BJ (cell line): ENCODE measurements at places on chromosomes 5 and 9. TPM values are rescaled to one million over a fixed set of nuclear protein-coding genes. Genes with fewer than 3 reads are reported as not detected.
A peak's percentile ranks its signal among the peaks of the same experiment; 100 is the strongest.

GRCh38 chr9:98536542-98537173 is 172.1 kb downstream of the GABBR2 start:
- DNase-seq, result no peak

DNA sequence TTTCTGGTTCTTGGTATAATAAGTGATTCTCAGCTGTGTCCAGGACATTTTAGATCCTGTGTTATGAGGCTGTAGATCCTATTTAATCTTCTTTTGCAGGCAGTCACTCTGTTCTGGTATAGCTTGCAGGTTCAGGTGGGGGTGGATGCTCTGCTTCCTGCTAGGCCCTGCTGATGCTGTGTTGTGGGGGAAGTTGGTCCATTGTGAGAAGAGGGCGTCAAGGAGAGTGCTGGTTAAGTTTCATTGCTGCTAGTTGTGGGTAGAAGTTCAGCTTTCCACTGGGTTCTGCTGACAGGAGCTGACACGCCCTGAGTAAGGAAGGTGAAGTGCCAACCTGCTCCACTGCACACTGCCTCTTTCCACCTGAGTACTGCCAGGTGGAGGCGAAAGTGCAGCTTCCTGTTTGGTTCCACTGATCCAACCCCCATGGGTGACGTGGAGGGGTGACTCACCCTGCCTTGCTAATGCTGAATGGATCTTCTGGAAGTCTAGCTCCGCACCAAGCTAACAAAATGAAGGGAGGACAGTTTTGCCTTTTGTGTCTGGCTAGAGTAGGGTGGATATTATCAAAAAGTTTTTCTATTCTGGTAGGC is 16.3 kb downstream of the NMRK1 start:
- DNase-seq, result no peak

DNA sequence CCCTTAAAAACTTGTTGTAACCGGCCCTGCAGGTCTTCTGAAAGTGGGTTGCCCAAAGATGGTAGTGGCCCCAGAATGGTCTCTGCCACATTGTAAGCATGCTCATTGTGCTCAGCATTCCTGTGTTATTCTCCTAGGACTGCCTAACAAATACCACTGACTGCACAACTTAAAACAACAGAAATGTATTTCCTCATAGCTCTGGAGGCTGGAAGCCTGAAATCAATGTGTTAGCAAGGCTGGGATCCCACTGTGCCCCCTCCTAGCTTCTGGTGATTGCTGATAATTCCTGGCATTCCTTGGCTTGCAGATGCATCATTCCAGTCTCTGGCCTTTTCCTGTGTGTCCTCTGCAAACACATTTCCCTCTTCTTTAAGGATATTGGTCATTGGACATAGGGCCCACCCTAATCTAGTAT is 3.4 kb upstream of the GCNT4 start:
- peak; percentile 65 for DNase-seq

DNA sequence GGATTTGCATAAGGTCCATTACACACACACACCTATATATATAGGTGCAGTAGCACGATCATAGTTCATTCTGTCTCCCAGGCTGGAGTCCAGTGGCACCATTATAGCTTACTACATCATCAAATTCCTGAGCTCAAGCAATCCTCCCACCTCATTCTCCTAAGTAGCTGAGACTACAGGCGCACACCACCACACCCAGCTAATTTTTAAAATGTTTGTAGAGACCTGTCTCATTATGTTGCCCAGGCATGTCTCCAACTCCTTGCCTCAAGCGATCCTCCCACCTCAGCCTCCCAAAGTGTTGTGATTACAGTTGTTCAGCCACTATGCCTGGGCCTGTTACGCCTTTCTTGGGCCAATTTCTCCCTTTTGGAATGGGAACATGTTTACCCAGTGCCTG is 39.7 kb downstream of the DNAJB5 start:
- DNase-seq, result no peak

DNA sequence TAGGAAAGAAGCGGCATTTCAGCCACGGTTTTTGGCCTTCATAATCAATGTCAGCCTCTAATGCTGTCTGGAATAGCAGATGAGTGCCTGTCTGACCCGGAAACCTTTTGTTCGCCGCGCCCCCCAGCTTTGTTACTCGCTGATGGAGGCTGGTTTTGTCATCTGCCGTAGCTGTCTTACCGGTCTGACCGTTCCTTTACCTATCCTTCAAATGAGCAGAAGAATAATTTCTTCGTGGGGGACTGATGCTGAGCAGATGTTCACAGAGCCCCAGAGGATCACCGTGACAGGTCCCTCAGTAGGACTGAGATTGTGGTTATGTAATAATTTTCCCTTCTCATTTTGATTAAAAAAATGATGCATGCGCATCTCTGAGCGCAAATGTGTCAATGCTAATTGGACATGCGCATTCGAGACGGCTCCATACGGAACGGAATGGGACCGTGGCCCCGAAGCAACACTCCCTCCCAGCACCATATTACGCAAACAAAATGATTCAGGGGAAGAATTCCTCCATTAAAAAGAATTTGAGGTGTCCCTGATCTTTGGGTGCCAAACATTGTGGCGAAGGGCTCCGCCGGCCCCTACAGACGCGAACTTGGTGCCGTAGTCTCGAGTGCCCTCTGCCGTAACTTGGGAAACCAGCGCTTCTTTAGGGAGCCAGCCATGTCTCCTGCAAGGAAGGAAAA is 27.6 kb downstream of the TLX3 start:
- no peak for DNase-seq

DNA sequence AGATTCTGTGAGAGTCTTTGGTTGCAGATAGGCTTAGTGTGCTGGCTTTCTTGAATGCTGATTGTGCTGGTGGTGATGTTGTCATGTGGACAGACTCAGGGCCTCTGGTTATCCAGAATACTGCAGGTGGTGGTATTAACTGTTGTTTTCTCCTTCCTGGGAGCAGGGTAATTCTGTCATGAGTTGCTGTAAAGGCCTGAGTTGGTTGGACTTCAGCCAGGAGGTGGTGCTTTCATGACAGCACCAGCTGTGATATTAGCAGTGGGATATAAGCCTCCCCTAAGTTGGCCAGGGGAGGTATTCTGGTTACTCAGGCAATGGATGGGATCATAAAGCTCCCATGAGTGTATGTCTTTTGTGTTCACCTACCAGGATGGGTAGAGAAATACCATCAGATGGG is 16.4 kb upstream of the RNF180 start:
- no peak for DNase-seq

DNA sequence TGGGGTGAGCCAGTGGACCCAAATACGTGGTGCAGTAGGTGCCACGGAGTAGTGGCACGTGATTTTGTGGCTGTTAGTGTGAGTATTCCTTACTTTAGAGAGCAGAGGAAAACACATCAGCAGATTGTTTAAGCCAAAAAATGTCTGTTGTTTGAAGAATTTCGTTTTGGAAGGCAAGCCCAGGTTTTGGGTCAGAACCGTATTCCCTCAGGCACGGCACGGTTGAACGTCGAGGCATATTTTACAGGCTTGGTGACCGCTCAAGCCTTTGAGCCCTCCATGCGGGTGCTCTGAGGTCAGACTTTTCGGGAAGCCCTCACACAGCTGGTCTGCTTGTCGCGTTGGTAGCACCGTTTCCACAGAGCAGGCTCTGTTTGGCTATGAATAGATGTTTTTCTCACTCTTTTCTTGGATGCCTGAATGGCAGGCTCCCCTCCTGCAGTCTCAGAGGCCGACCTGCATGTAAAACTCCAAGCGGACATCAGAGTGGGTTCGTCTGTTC is 27.2 kb downstream of the NEK6 start:
- DNase-seq, result peak; percentile 40

TSLP gene
- 0.05 and 0.22 TPM in 2 replicates for polyA plus RNA-seq

MEIKIN gene
- polyA plus RNA-seq, result not detected in 2 replicates

CNOT6 gene
- 3.9 and 8.8 TPM in 2 replicates for polyA plus RNA-seq

CYLC2 gene
- polyA plus RNA-seq, result not detected in 2 replicates
